Colonic mucosa (tissue), 4 donors: ENCODE measurements at places on chromosomes 13 and 19. TPM values are rescaled to one million over a fixed set of nuclear protein-coding genes. Genes with fewer than 3 reads are reported as not detected.

GRCh38 chr13:52158629-52159158, 703 bp downstream of the NEK3 start:
- H3K4me1 ChIP-seq = peaks cover 18% of the 10 kb centered on the region
- peak overlapping the region; percentile 86 for H3K4me3 ChIP-seq
- H3K27ac ChIP-seq = peak overlapping the region; percentile 86
- no peaks in the 10 kb centered on the region for H3K27me3 ChIP-seq
- DNase-seq = peak; percentile 68

DNA sequence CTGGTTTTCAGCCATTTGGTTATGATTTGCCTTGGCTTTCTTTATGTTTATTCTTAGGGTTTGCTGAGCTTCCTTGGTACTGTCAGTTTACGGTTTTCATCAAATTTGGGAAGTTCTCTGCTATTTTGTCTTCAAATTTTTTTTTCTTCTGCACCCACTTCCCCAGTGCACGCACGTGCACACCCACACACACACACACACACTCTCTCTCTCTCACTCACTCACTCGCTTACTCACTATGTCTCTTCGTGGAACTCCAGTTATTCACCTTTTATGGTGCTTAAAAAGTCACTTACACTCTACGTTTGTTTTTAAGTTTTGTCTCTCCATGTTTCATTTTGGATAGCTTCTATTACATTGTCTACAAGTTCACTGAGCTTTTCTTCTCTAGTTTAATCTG, 7.1 kb downstream of the AKAP11 start:
- no peak for DNase-seq
- H3K27ac ChIP-seq = no peak overlapping the region
- H3K4me3 ChIP-seq = no peak overlapping the region
- no peaks in the 10 kb centered on the region for H3K36me3 ChIP-seq

Gene KMT5C
- total RNA-seq = 24.9 TPM

Gene VN1R4
- total RNA-seq = not detected

Gene JAK3
- total RNA-seq = 3.1 TPM
